ENCODE measurements at places on chromosomes 6 and 20.

- no peak for DNase-seq
Observed at GRCh38 chr20:11261533-11262000, 587.8 kb upstream of the JAG1 start.

DNA sequence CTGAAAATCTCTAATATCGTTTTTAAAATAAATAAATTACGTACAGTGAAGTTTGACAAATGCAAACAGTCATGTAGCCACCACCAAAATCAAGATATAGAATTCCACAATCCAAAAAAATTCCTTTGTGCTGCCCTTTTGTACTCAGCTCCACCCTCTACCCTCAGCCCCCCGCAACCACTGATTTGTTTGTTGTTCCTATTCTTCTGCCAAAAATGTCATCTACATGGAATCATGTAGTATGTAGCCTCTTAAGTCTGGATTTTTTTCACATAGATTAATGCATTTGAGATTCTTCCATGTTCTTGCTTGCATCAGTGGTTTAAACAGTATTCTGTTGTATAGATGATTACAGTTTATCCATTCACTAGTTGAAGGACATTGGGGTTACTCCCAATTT, 8.5 kb upstream of the REPS1 start:
- DNase-seq = no peak

DNA sequence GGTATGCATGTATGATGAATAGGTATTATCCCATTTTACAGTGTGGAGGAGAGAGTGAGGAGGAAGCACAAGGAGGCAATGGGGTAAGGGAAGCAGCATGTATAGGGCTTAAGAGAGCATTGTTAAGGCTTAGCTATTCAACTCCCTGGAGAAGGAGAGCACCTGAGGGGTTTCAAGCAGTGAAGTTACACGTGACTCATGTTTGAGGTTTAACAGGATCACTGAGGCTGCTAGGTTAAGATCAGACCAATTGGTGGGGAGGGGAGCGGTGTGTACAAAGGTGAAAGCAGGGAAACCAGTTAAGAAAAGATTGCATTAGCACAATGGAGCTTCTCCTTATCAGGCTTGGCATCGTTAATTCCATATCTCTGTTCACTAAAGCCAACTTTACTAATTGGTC, 64.4 kb upstream of the NHSL1 start:
- no peak for DNase-seq

- DNase-seq = no peak
Observed at GRCh38 chr20:11918391-11918845, 725 bp downstream of the BTBD3 start.

DNA sequence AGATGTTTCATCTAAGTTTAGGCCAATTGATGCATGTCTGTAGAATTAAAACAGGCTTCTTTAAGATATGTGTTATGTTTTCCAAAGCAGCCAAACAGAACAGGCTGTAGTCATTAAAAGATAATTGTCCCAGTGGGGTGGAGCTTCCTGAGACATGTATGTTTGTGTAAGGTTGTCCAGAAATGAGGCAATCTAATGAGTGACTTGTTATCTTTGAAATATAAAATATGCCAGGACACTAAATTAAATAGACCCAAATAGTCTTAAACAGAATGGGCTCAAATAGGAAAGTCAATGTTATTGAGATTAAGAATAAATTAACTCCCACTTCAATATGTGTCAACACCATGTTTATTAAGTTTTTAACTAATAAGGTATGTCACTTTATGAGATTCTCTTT, 204.7 kb upstream of the RNF217 start:
- DNase-seq = no peak

Measured in hippocampal formation (tissue), 2 donors.